ENCODE measurements at places on chromosomes 13 and 19.

DNA sequence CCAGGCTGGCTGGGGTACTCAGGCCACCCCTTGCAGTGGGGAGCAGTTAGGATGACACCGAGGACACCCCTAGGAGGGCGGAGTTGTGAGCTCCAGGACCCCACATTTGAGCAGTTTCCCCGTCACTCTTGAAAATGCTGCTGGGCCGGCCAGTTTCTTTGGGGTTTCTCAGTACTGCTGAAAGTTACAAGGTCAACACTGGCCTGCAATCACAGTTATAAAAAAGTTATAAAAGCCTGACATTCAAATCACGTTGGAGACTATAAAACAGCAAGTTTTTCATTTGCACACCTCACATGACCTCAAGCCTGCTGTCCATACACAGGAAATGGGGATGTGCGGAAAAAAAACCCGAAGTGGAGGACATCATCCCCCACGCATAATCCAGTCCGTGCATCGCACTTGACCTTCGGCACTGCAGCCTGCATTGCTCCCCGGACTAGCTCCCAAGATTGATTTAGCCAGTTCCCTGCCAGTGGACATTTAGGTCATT, 27.0 kb downstream of the DNM2 start:
- DNase-seq = no peak

DNA sequence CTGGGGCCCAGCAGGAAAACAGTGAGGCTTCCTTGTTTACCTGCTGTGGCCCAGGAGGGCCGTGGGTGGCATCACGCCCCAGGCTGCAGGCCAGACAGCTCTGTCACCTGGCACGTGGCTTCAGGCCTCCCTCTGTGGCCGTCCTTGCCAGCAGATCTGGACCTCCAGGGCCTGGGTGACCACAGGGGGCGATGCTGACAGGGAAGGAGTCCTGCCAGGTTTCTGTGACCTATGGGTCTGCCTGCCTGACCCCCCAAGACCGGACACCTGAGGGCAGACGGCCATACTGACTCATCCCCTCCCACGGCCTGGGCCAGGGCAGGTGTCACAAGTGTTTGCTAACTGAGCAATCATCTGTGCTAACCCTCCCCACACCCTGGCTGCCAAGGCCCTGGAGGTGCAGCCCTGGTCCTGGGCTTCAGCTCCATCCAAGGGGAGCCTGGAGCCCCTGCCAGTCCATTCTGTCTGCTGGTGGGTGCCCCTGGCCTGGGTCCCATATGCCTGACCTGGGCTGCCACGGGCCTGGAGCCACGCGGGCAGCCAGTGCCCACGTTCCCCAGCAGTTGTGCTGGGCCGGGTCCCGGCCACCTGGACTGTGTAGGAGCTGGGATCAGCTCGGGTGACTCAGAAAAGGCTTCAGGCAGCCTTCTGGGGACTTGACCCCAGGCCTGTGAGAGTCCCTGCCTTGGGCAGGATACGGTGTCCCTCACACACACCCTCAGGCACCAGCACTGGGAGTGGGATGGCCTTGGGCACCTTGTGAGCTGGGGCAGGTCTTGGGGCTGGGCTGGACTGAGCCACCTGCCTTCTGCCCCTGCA, 3.7 kb downstream of the CDC34 start:
- no peak for DNase-seq

- DNase-seq = no peak
These were observed 558 bp upstream of the PPAN start for GRCh38 chr19:10105509-10106099.

- no peak for DNase-seq
These were observed at the start of gene SYNE4 for GRCh38 chr19:36008336-36008978. Gene SYNE4, minus strand, starts transcription at chr19:36008813. Its CDS starts 132 bp downstream, at chr19:36008681.

DNA sequence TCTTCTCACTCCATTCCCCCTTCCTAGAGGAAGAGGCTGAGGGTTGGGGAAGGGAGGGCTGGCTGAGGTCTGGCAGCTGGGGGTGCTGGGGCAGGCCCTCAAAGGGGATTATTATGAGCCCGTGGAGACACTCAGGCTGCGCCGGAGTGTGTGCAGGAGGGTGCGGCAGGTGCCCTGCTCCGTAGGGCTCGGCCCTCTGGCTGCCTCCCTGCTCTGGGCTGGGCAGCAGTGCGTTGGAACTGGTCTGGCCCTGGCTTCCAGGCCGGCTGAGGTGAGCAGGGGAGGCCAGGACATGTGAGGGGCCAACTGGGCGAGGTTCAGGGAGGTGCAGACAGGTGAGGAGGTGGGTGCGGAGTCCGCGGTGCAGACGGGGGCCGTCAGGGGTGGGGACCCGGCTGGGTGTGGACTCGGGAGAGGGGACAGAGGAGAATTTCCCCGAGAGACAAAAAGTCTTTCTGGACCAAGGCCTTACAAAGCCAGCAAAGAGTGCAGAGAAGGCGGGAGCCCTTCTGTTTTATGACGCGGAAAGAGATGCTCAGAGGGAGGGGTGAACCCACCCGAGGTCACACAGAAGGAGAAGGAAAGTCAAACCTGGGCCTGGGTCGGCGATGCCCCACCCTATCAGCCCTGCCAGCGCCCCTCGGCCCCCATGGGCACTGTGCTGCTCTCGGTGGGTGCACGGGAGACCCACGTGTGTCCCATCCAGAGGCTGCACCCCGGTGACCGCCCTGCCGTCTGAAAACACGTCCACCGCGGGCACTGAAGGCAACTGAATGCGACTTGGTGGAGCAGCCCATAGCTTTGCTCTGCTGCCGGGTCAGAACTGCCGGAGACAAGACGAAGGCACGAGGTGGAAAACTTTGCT, 31.0 kb downstream of the PIP5K1C start:
- DNase-seq = no peak

DNA sequence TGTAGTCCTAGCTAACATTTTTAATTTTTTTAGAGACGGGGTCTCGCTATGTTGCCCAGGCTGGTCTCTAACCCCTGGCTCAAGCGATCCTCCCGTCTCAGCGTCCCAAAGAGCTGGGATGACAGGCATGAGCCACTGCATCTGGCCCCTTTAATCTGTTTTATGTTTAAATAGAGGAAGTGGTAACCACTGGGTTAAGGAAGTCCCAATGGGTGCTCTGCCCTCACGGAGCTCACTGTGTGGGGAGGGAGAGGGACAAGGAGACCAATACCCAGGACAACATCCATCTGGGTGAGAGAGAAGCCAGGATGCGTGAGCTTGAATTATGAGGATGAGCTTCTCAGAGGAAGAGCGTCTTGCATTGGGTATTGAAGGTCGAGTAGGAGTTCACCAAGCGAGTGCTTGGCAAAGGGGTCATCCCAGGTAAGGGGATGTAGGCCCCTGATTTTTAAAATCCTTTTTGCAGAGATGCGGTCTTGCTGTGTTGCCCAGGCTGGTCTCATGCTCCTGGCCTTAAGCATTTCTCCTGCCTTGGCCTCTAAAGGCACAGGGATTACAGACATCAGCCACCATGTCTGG, 13.8 kb downstream of the YJU2 start:
- DNase-seq = no peak

Measured in cortex of kidney (tissue), 1 donor.